ENCODE measurements at places on chromosomes 3 and 15.

DNA sequence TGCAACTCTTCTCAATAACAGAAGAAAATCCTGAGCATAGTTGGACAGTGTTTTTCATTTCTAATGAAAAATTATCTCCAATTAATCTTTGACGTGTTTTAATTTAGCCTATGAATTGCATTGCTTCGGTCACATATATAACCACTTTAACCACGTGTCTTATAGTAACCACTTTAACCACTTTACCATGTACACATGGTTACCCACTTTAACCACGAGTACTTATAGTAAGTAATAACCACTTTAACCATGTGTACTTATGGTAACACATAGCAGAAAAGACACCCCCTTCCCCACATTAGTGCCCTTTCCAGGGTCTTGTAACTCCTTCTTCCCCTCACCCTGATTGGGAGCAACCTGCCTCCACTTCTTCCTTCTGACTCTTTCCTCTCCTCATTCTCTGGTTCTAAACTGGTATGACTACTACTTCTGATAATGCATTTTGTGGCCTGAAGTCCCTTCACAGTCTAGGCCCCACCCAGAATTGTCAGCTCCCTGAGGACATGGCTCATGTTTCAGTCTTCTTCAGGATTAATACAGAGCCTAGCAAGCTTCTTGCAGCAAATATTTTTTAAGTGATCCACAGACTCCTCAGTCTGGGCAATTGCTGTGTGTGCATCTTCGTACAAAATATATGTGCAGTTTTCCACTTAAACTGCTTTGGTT lies 25.0 kb downstream of the SLC7A14 start:
- DNase-seq, result no peak

GRCh38 chr3:89912031-89912430 lies 804.6 kb downstream of the EPHA3 start:
- DNase-seq, result no peak

DNA sequence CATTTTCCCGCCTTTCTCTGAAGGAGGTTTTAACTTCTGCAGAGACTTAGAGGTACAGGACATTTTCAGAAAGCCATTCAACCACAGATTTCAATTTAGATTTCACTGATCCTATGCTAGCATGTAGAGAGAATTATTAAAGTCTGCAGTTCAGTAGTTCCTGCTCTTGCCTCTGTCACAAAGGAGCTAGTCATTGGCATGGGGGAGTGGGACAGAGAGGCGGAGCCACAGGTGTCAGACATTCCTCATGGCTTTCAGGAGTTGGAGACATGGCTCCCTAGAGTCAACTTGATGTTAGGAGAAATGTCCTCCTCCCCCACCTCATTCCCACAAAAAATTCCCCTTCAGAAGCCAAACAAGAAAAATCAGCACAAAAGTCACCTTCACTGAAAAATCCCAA lies 66.0 kb upstream of the SIAH2 start:
- no peak for DNase-seq

DNA sequence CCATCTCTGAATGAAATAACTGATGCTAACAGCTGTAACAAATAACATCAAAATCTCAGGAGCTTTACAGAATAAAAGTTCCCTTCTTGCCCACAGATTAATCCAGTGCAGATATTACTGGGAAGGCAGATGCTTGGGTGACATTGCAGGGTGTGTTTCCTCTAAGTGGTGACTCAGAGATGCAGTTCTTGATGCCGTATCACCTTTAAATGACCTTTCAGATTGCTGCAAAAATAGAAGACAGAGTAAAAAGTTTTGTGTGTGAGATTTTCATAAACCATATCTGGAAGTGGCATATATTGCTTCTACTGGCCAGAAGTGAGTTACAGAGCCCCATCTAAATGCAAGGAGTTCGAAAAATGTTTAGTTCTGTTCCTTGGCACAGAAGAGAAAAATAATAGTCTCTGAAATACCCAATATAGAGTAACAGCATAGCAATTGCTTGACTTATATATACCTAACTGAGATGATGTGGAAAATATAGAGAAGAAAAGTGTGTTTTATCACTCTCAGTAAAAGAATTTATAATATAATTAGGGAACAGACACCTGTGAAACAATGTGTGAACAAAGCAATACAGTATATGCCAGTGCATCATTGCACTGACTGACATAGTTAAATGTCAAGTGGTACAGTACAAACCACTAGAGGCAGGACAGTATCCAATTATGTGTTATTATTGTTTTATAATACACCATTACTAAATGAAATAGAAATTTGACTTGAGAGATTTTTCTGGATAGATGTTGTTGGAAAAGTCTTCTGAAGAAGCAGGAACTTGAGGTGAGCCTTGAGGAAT lies 430.7 kb upstream of the CBLB start:
- no peak for DNase-seq

- no peak for DNase-seq
Observed at GRCh38 chr15:64580696-64581407, 120.5 kb downstream of the ZNF609 start.

- no peak for DNase-seq
Observed at GRCh38 chr3:141489203-141489602, 2.4 kb downstream of the RASA2 start.

- DNase-seq, result no peak
Observed at GRCh38 chr3:160707187-160707794, 30.3 kb downstream of the ARL14 start.

GRCh38 chr15:94177112-94177511 lies 54.2 kb upstream of the MCTP2 start:
- DNase-seq, result no peak

- no peak for DNase-seq
Observed at GRCh38 chr15:69750253-69750652, 297.6 kb downstream of the RPLP1 start.

DNA sequence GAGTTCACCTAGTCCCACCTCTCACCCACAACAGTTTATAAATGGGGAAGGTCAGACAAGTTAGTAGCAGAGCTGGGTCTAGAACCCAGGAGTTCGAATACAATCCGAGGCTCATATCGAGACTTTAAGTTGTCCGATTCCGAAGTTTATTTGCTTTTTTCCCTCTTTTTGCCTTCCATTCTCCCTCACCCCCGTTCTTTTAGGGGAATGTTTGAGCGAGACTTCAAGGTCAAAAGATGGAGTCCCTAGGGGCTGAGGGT lies 7.3 kb downstream of the BCL6 start:
- DNase-seq, result no peak

- no peak for DNase-seq
Observed at GRCh38 chr15:39338251-39338650, 242.6 kb upstream of the THBS1 start.

GRCh38 chr15:93482731-93483130 lies 393.7 kb upstream of the RGMA start:
- DNase-seq, result no peak

DNA sequence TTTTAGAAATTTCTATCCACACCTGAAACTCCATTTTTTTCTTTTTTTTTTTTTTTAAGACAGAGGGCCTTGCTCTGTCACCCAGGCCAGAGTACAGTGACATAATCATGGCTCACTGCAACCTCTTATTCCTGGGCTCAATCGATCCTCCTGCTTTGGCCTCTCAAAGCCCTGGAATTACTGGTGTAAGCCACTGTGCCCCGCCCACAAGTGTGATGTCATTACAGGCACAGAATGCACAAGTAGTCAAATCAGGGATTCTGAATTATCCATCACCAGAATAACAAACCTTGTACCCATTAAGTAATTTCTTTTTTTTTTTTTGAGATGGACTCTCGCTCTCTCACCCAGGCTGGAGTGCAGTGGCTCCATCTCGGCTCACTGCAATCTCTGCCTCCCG lies 1.9 kb downstream of the UQCRC1 start:
- DNase-seq, result no peak

- DNase-seq, result no peak
Observed at GRCh38 chr3:109098079-109098644, 19.8 kb downstream of the MORC1 start.

GRCh38 chr3:148833223-148833622 lies 5.6 kb downstream of the CPB1 start:
- DNase-seq, result no peak

- DNase-seq, result no peak
Observed at GRCh38 chr3:149448331-149448831, 26.1 kb upstream of the TM4SF4 start.

DNA sequence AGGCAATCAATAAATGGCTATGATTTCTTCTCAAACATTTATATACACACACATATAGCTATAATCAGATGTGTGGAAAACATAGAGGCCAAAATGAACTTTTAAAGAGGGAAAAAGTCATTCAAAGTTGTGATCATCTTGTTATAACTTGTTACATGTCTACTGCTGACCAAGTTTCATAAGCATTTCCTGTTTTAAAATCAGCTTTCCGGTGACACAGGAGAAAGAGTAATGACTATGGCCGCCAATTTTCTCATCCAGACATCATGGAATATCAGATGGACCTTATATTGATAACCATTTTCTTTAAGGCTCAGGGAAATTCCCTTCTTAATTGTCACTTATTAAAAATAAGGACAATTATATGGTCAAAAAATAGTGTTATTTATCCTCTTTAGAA lies 71.7 kb upstream of the AGTR1 start:
- no peak for DNase-seq

GRCh38 chr3:193793123-193793522 lies 200.1 kb downstream of the OPA1 start:
- no peak for DNase-seq

- no peak for DNase-seq
Observed at GRCh38 chr3:50357481-50357880, 1.8 kb downstream of the TMEM115 start.

DNA sequence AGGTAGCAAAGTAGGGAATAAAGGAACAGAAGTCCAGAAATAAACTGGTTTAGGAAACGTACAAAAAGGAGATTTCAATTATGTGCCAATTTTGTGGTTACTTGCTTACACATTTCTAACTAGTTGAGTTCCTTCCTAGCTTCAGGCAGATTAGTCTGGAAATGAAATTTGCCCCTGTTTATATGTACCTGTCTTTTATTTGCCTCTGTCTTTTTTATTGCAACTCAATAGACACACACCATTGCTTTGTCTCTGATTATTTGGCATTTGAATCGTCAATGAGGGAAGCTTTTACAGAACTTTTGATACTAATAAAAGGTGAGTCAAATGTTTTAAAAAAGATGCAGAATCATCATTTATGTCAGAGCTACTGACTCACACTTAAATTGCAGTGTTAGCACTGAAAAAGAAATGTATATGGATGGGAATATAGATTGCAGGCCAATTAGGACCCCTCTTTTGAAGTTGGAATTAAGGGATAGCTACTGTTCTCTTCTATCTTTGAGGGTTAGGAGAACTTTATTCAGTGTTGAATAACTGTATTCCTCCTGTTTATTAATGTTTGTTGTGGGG lies 60.5 kb downstream of the TRAK1 start:
- no peak for DNase-seq

- DNase-seq, result no peak
Observed at GRCh38 chr3:58095603-58096138, 87.4 kb downstream of the FLNB start.

DNA sequence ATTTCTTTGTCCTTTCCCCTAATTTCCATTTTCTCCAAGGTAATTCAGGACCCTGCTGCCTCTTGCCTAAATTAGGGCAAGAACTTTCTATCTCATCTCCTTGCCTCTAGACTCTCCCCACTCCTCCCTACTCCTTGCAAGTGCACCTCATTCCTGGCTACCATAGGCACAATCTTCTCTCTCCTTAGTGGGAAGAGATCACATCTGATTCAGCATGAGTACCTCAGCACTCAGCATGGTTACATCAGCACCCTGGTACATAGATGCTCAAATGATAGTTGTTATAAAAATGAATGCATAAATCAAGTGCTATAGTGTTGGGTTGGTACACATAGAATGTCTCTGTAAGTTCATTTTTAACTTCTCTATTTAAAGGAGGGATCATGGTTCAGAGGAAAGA lies 313.4 kb upstream of the RASGRP1 start:
- no peak for DNase-seq

DNA sequence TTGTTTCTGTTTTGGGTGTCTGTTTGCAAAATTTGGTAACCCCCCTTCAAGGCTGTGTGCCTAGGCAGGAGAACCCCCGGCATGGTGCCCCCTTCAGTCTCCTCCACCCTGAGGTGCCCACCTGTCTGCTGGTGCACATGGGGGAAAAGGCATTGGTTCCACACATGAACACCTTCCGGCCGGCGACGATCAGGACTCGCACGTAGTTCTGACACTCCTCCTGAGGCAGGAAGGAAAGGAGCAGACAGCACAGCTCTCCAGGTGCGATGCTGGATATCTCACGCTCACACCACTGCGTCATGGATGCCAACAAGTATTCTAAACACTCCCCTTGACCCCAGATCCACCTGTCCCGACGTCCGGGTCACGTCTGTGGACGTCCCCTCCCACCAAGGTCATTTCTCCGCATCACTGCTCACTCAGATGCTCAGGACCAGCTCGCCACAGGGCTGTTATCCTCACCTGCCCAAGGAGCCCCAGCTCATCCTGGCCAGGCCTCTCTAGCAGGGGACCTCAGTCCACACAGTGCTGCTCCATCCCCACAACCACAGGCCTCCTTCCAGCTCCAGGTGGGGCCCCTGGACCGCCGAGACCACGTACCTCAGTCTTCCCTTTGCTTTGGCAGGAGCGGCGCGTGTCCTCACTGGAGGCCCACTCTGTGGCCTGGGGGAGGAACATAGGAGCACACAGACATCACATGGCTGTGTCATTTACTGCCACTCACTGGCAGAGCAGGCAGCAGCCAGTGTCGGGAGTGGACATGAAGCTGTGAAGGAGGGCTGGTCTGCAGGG lies 99.0 kb downstream of the SEMA5B start:
- DNase-seq, result no peak

DNA sequence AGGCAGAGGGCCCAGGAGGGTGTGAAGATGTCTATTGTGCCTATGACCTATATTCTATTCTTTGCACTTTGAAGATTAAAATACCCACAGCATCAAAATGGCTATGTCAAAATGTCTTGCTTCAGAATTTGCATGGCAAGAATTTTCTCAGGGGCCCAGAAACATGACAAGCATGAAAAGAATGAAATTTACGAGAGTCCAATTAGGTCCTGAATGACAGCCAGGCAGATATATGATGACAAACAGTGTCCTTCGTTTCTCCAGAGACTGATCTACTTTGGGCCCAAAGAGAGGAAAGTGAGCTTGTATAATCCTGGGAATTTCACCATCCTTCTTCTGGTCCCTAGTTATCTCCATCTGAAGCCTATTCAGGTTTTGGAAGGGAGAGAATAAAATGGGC lies 609.9 kb downstream of the FHIT start:
- DNase-seq, result no peak
